ENCODE measurements at places on chromosomes 3 and 15. TPM values are rescaled to one million over a fixed set of nuclear protein-coding genes. Genes with fewer than 3 reads are reported as not detected.

GOLGA6B gene
- total RNA-seq: not detected

FSIP1 gene
- total RNA-seq: 4.2 TPM

STAB1 gene
- total RNA-seq: 0.90 TPM

POLQ gene
- 10.1 TPM for total RNA-seq

PLXND1 gene
- total RNA-seq: 76.3 TPM

RSL24D1 gene
- 131 TPM for total RNA-seq

MUC20 gene
- 4.5 TPM for total RNA-seq

PROS1 gene
- total RNA-seq: 109 TPM

DUOX1 gene
- total RNA-seq: not detected

MESP2 gene
- total RNA-seq: 2.9 TPM

HCN4 gene
- total RNA-seq: not detected

CDCP1 gene
- 32.8 TPM for total RNA-seq

RTP3 gene
- total RNA-seq: not detected

CHST2 gene
- total RNA-seq: 5.0 TPM

TRPM1 gene
- total RNA-seq: not detected

GNAT1 gene
- not detected for total RNA-seq
